ENCODE measurements at places on chromosomes 4 and X. TPM values are rescaled to one million over a fixed set of nuclear protein-coding genes. Genes with fewer than 3 reads are reported as not detected.
A peak's percentile ranks its signal among the peaks of the same experiment; 100 is the strongest.

PPP1R2C gene
- total RNA-seq = not detected

- DNase-seq = no peak
Observed at GRCh38 chr4:6343939-6344408, 74.3 kb downstream of the WFS1 start.

DNA sequence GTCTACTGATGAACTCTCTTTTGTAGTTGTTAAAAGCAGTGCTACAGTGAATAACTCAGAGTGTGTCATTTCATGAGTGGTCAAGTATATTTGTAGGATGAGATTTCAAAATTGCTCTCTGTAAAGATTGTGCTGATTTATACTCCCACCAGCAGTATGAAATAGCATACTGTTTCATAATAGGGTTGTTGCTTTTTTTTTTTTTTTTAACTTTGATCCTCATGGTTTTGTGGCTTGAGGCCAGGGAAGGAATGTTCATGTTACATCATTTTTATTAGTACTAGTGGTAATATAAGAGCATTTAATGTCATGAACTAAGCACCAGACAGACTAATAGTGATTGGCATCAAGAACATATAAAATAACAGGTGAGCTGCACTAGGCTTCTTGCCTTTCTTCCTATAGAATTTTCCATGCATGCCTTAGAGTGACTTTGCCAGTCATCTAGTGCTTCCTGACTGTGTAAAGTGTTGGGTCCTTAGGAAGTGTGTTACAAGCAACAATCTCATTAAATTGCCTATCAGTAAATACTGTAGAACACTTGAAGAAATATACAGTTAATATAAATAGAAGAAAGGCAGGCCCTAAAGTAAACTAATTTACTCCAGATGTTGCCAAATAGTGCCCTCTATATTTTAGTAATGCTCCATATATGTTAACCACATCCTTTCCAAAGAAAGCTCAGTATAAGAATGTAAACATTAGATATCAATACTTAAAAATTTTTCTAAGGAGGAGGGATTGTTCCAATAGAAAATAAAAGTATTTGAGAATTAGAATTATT lies 38.6 kb upstream of the MSMO1 start:
- DNase-seq = peak; percentile 22

- DNase-seq = no peak
Observed at GRCh38 chrX:25019707-25020390, 4.1 kb upstream of the ARX start.

GRCh38 chrX:44844204-44844603 lies 383 bp downstream of the DUSP21 start:
- DNase-seq = no peak

GPM6B gene
- total RNA-seq = 2.2 TPM

AMTN gene
- total RNA-seq = 0.96 TPM

FGFR3 gene
- 66.2 TPM for total RNA-seq

PRKG2 gene
- 0.96 TPM for total RNA-seq

DNA sequence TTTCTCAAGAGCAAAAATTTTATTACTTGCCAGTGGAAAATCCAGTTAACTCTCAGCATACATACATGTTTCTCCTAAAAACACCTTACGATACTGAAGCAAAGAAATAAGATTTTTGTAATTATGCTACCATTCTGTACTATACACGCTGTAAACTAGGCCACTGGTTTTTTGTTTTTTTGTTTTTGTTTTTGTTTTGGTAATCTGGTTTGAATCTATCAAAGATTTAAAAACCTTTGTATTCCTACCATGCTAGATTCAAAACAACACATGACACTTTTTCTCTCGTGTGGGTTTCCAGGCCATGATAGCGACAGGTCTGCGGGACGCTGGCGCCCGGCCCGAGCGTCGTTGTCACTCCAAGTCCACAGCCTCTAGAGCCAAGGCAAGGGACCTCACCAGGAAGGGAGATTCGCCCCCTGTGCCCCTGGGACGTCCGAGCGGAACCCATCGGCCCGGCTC lies 723 bp downstream of the TMEM192 start:
- no peak for DNase-seq

ASMT gene
- total RNA-seq = not detected

- DNase-seq = no peak
Observed at GRCh38 chr4:53122280-53123116, 243.4 kb downstream of the SCFD2 start.

DNA sequence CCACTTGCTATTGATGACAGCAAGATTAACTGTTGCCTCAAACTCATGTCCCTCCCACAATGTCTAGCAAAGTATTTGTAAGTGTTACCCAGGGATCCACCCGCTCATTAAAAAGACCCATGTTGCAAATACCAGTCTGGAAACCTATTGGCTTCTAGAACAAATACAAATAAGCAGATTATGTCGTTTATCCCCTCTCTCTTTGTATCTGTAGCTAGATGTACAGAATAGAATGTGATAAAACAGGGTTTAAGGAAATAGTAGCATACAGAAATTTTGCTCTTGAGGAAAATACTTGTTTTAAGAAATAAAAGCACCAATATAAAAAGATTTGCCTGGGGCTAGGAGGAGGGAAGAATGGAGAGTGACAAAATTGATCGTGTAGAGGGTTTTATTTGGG lies 142.7 kb upstream of the ZIC3 start:
- DNase-seq = no peak

DNA sequence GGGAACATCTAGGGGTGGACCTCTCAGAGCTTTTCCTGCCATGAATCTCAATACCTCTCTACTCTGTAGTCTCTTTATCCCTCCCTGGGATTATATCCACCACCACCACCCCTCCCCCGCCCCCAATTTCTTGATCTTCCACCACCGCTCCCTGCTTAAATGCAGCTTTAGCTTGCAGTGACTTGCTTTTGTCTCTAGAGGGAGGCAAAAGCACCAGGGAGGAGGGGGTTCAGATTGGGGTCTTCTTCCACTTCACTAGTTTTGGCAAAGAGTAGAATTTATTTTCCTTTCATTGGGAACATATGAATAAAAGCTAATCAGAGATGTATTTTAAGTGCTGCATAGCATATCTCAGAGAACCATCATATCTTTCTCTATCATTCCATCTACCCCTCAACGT lies 5.5 kb downstream of the ARHGAP36 start:
- no peak for DNase-seq

DNA sequence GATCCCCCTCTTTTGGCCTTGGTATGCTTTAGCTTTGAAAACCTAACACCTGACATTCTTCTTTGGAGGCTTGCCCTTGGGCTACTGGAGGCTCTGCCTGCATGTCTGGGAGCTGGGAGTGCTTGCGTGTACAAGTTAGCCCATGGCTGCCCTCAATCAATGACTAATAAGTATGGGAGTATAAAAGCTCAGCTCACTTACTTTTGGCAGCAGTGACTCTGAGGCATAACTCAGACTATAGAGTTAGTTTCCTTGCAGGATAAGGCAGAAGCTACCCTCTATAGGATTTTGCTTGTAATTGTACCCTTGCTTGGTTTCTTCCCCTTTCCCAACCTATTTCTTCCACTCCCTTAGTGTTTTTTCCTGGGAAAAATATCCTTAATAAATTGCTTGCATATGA lies 247.9 kb downstream of the PPP1R2C start:
- DNase-seq = peak; percentile 80

GRCh38 chrX:96987228-96987627 lies 103.5 kb downstream of the RPA4 start:
- no peak for DNase-seq

- no peak for DNase-seq
Observed at GRCh38 chr4:180850318-180850940, 1392.8 kb upstream of the TENM3 start.

AKAP4 gene
- 0.24 TPM for total RNA-seq

GRCh38 chrX:11434607-11435006 lies 141.4 kb downstream of the AMELX start:
- peak; percentile 78 for DNase-seq

DNA sequence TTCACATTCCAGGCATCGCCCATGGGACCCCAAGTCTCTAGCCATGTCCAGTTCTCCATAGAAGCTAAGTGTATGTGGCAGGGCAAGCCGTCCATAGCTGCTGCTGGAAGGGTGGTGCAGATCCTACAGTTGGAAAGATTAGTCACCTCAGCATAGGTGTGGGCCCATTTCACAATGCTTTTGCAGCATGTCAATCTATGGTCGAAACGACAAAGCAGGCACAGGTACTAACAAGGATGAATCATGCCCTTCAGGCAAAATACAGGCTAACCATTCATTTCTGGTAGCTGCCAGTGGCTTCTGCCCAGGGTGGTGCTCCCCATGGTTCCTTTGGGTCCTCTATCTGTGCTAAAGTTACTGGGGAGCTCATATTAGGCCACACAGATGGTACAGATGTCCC lies 225.2 kb downstream of the ADGRL3 start:
- DNase-seq = no peak

SERTM2 gene
- total RNA-seq = 1.7 TPM

DNA sequence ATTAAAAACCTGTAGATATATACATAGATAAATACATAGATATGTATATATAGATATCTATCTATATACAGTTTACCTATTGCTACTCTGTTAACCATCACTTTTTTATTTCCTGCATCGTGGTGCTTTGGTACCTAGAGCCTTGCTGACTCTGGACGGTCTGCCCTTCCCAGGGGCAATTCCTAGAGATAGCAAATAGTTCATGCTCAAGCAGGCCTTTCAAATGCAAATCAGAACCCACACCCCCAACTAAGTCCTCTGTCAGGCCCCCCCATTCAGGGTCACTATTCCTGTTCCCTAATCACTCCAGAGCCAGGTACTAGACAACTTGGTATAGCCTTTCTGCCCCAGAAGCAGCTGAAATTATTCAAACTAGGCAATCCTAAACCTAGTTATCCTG lies 273.5 kb upstream of the ADGRL3 start:
- DNase-seq = no peak

DNA sequence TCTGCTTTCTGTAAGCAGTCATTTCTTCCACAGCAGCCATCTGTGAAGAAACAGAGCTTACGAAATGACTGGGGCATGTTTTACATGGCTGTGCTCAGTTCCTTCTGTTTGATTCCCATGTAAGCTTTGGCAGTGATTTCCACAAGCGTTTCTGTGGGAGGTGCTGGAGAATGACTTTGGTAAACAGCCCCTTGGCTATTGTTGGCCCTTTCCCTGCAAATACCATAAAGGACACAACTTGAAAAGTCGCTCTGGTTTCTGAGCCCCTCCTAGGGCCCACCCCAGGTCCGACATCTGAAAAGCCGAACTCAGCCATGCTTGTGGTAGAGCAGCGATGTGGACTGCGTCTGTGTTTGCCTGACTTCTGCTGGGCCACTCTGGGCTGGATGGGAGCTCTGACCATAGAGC lies 3.7 kb downstream of the LIMCH1 start:
- DNase-seq = peak; percentile 86

DNA sequence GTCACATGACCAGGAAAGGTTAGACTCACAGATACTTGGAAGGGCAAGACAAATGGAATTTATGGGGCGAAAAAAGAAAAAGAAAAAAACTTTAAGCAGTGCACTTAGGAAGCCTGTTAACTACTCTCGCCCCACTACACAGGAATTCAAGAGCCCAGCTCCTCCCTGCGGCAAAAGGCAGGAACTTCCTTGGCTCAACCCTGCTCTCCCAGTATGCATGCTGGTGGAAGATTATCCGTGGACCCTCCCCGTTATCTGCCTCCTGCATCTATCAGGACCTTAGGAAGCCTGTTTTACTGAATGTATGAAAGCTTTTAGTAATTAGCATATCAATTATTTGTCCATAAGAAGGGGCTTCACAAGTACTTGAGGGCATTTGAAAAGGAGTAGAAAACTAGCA lies 40.1 kb upstream of the RPA4 start:
- DNase-seq = peak; percentile 2

FAM236C gene
- total RNA-seq = not detected

GRCh38 chrX:40151211-40152172 lies 53.7 kb upstream of the BCOR start:
- peak; percentile 74 for DNase-seq

GAGE1 gene
- 1.4 TPM for total RNA-seq

HOPX gene
- total RNA-seq = 103 TPM

DNA sequence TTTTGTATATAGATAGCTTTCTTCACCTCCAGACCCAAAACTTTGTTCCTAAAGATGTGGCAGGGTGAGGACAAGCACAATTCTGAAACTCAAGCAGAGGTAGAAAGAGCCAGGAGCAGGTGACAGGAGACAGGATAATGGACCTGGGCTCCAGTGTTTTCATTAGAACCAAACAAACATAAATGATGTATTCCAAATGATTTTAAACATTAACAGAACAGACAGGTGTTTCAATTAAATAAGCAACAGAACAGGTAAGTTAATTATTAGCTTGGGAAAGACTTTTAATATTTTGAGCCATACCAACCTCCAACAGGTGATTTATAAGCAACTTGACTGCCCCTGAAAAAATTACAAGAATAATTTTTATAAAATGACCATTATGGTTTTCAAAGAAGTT lies 459.4 kb upstream of the LCORL start:
- no peak for DNase-seq

GRCh38 chr4:154982187-154983047 lies 201.3 kb downstream of the RBM46 start:
- DNase-seq = peak; percentile 61

DNA sequence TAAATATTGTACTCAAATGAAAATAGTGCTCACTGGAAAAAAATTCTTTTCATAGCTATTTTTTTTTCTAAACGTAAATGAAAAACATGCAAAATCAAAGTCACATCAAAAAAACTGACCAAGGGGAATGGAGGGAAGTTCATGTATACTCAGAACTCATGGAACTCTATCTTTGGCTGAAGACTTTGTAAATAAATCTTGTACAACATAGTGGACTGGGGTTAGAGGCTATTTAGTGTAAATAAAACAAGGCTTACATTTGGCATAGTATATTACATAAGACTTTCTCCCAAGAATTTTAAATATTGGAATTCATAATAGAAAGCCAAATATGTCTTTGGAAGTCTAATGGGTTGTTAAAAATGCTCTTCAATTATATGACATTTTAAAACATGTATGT lies 59.8 kb upstream of the PDE5A start:
- DNase-seq = no peak

IBSP gene
- 3.6 TPM for total RNA-seq

DNA sequence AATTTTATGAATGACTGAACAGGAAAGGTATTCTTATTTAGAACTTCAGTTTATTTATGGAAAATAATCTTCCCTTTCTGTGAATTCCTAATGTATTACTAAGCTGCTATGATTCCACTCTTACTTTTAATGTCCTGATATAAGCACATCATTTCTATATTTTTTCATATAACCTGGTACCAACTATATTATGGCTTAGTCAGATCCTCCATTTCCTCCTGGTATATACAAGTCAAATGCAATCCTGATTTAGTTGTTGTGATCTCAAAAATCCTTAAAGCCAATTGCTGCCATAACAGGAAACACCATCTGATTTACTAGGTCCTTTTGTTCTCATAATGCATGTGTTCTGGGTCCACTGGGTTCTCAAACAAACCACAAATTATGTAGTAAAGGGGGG lies 26.8 kb downstream of the TRMT2B start:
- no peak for DNase-seq

Measured in umbilical cord (tissue), 2 donors.